ENCODE measurements at places on chromosomes 5 and 9. TPM values are rescaled to one million over a fixed set of nuclear protein-coding genes. Genes with fewer than 3 reads are reported as not detected.

Gene CXCL14
- total RNA-seq, result not detected

Gene PCDHB12
- not detected for total RNA-seq

Gene MEIKIN
- total RNA-seq, result 1.0 TPM

Gene PCDHGC4
- total RNA-seq, result 0.10 TPM

Gene TPPP
- total RNA-seq, result 0.84 TPM

Gene PLAA
- 38.1 TPM for total RNA-seq

Gene IFNK
- total RNA-seq, result not detected

Gene HTR1A
- not detected for total RNA-seq

Gene WHRN
- 4.7 TPM for total RNA-seq

Gene PCYOX1L
- total RNA-seq, result 9.2 TPM

Gene ENTPD2
- not detected for total RNA-seq

Gene CDH12
- under 0.01 TPM for total RNA-seq

Gene NR2F1-AS1
- not detected for total RNA-seq

Gene LCN6
- total RNA-seq, result not detected

Gene PCDHB13
- total RNA-seq, result not detected

Gene EDIL3
- total RNA-seq, result 0.10 TPM

Gene RMI1
- total RNA-seq, result 1.9 TPM

Gene PCDHB15
- total RNA-seq, result not detected

Gene VLDLR
- total RNA-seq, result 0.31 TPM
